ENCODE measurements at places on chromosomes 11 and 22.
A peak's percentile ranks its signal among the peaks of the same experiment; 100 is the strongest.

DNA sequence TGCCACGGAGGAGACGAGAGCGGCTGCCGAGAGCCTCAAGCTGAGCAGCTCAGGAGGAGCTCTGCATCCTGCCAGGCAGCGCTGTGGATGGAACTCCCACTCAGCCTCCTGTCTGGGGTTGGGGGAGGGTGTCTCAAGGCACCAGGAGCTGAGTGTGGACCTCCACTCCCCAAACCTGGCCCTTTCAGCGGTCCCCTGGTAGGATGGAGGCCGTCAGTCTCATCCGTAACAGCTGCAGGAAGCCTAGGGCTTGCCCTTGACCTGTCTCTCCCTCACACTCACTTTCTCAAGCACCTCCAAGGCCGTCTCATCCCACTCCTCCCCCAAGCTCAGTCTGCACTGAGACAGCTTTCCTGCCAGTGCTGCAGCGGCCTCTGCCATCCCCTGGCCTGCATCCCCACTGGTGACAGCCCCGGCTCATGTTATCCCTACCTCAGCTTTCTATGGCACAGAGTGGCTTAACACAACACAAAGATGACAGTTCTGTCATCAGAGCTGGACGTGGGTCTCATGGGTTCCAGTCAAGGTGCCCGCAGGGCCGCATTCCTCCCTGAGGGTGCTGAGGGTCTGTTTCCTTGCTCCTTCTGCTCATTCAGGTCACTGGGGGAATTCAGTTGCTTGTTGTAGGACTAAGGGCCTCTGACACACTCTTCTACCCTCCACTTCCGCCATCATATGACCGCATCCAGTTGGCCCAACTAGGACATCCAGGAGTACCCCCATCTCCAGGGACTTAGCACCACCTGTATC lies 341.9 kb upstream of the B3GAT1 start:
- no peak for DNase-seq

GRCh38 chr11:8261291-8261690 lies 2.4 kb downstream of the LMO1 start:
- no peak for DNase-seq

- no peak for DNase-seq
Observed at GRCh38 chr22:44743804-44744211, 8.6 kb upstream of the ARHGAP8 start.

DNA sequence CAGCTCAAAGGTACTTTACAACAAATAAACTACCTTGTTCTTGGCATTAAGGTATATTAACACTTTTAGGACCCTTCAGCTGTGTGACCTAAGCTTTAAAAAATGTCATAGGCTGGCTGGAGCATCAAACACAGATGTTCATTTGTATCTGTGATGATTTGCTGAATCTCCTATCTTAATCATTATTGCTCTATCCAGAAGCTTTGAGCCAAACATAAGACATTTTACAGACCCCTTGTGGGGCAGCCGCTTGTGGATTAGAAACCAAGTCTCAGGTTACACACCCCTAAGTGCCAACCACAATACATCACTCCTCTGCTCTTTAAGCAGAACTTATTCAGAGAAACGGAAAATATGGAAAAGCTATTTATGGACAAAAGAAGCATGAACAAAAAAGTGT lies 394.2 kb upstream of the CCDC90B start:
- DNase-seq = no peak

DNA sequence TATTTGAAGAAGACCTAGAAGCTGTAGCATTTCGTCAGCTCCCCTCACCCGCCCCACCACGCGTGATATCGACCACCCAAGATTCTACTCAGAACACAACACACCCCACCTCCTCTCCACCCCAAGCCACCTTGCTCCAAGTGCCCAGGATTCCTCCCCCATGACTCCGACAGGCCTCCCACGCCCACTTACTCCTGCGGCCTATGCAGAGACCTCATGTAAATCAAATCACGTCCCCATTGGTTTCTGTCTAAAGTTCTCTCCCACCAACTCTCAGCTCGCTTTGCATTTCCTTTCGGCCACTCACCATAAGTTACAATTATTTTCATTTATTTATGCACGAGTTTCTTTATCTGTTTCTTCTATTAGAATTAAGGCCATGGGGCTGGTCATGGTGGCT lies 11.0 kb downstream of the TMEM151A start:
- no peak for DNase-seq

DNA sequence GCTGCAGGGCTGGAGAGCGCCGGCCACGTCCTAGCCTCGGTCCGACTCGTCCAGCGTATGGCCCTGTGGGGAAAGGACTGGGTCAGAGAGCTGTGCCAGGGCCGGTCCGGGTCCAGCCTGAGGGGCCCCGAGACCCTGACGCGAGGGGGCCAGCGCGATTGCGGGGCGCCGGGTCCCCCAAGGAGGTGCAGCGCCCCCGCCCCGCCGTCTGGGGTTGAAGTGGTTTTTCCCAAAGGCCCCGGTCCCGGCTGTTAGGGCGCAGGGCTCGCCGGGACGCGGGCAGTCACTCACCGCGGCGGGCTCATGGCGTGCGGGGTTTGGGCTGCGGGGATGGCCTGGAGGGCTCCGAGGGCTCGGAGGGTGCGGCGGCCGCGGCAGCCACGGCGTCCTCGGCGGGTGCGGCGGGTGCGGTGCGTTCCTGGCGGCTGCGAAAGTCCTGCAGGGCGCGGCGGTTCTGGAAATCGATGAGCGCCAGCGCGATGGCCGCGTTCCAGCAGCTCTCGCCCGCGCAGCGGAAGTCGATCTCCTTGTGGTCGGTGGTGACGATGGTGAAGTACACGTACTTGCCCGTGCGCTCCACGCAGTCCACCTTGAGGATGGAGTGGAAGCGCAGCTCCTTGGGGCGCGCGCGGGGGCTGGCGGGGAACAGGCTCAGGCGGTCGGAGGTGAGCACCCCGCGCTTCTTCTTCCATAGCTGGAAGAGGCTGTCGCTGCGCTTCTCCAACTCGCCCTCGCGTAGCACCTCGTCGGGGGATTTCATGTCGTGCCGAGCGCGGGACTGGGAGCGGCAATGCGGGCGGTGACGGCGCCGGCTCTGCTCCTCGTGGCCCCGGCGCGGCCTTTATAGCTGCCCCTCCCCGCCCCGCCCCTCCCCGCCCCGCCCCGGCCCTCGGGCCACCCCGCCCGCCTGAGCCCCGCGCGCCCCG lies at the start of gene PHLDA2:
Gene PHLDA2 (minus strand): TSS at position 816 of the 926 bp plus-strand sequence. CDS start 56 bp downstream, at position 760.
- peak; percentile 62 for DNase-seq

GRCh38 chr11:129788278-129788677 lies 27.4 kb upstream of the TMEM45B start:
- DNase-seq = no peak

DNA sequence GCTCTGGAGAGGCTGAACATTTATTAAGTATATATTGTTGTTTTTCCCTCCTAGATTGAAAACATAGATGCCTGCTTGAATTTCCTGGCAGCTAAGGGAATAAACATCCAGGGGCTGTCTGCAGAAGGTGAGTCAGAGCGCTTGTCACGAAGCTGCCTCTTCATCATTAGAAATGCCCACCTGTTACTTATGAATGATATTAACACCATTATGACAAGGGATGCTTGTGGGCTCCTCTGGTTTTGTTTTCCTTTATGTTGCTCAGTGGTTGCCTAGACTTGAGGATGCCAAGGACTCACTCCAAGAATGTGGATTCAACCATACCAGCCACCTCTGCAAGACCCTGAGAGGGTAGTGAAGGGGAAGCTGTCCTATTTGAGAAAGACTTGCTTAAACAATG lies 156.2 kb downstream of the NAV2 start:
- DNase-seq = no peak

DNA sequence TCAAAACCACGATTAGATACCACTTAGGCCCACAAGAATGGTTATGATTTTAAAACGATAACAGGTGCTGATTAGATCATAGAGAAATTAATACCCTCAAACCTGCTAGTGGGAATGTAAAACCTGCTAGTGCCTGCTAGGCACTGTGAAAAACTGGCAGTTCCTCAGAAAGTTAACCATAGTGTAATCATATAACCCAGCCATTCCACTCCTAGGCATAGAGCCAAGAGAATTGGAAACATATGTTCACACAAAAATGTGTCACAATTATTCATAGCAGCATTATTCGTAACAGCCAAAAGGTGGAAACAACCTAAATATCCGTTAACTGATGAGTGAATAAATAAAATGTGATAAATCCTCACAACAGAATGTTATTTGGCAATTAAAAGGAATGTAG lies 122.2 kb upstream of the SYN3 start:
- DNase-seq = no peak

GRCh38 chr22:31142285-31142684 lies 2.0 kb upstream of the PLA2G3 start:
- DNase-seq = no peak

- DNase-seq = no peak
Observed at GRCh38 chr22:48021991-48022401, 1259.5 kb downstream of the TBC1D22A start.

DNA sequence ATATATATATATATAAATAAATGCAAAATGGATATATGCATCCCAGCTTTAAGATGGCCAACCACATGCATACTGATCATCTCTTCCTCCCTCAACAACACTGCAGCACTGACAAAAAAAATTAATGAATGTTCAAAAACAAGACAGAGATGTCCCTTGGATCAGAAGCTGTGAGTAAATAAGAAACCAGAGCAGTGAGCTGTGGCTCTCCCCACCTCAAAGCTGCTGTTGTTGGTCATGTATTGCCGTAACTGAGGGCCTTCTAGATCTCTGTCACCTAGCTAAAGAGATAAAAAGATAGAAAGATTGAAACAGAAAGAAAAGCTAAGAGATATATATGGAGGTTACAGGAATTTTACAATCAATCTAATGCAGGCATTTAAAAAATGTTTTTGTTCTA lies 15.5 kb upstream of the TMEM135 start:
- DNase-seq = no peak

DNA sequence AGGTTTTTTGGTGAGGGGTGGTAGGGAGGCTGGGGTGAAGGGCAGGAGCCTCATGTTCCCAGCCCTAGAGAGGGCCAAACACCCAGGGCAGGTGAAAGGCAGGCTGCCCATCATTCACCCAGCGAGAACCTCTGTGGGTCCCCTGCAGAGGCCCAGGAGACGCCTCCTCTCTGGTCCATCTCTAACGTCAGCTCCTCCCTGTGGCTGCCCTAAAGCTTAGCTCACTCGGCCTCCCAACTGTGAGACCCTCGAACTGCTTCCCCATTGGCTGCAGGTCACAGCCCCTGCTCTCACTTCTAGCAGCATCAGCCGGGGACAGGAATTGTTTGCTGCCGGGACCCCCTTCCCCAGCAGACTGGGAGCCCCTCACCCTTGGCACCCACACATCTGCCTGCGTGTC lies 615 bp upstream of the NFAM1 start:
- DNase-seq = no peak

- no peak for DNase-seq
Observed at GRCh38 chr11:91825777-91826176, 398.8 kb upstream of the FAT3 start.

GRCh38 chr11:45166604-45166897 lies 20.1 kb downstream of the PRDM11 start:
- no peak for DNase-seq

DNA sequence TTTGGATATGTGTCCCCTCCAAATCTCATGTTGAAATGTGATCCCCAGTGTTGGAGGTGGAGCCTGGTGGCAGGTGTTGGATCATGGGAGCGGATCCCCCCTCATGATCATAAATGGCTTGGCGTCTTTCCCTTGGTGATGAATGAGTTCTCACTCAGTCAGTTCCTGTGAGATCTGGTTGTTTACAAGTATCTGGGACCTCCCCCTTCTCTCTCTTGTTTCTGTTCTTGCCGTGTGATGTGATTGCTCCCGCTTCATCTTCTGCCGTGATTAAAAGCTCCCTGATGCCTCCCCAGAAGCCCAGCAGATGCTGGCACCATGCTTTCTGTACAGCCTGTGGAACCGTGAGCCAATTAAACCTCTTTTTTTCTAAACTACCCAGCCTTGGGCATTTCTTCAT lies 102.2 kb downstream of the SEZ6L start:
- no peak for DNase-seq

GRCh38 chr11:110598725-110599124 lies 113.5 kb downstream of the ARHGAP20 start:
- no peak for DNase-seq

GRCh38 chr11:34317666-34318065 lies 40.1 kb downstream of the ABTB2 start:
- DNase-seq = no peak

Data from CD4-positive, alpha-beta T cell treated with Interferon gamma for 1 hour (primary cell).